ENCODE measurements at places on chromosomes 7 and 10.

- DNase-seq: no peak
These were observed 141.8 kb downstream of the CTTNBP2 start for GRCh38 chr7:117731455-117731854.

DNA sequence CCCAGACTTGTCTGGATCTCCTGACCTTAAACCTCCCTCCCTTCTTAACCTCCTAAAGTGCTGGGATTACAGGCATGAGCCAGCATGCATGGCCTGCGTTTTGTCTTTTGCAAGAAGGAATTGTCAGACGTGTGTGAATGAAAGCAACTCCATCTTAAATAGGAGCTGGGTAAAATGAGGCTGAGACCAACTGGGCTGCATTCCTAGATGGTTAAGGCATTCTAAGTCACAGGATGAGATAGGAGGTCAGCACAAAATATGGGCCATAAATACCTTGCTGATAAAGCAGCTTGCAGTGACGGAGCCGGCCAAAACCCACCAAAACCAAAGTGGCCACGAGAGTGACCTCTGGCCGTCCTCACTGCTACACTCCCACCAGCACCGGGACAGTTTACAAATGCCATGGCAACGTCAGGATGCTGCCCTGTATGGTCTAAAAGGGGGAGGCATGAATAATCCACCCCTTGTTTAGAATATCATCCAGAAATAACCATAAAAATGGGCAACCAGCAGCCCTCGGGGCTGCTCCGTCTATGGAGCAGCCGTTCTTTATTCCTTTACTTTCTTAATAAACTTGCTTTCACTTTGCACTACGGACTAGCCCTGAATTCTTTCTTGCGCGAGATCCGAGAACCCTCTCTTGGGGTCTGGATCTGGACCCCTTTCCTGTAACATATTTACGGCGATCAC is 41.2 kb upstream of the SDK1 start:
- no peak for DNase-seq

DNA sequence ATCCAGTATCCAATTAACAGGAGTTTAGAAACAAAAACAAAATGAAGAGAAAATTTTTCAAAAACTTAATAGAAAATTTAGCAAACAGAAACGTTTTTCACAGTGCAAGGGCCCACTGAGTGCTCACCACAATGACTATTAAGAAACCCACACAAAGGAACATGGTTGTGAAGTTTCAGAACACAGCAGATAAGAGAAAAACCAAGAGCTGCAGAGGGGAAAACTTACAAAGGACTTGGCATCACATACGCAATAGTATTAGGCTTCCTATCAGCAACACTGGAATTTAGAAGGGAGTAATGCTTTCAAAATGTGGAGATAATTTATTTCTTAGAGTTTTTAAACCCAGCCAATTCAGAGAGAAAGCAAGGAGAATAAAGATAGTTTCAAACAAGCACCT is 1.7 kb upstream of the C7orf25 start:
- no peak for DNase-seq

DNA sequence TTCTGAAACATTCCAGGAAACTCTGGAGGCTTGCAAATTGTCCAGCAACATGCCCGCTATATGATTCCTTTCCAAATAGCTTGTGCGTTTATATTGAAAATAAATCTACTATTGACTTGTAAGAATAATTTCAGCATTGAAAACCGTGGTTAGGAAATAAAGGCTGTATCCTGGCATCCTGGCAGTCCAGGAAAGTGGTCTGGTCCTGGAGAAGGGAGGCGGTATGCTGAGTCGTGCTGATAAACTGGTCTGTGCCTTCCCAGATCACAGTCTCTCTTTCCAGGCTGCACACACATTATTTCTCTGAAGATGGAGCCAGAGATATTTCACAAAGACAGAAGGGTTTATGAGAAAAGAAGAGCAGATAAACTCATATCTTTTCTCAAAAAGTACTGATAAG is 350.1 kb upstream of the COBL start:
- DNase-seq: no peak

DNA sequence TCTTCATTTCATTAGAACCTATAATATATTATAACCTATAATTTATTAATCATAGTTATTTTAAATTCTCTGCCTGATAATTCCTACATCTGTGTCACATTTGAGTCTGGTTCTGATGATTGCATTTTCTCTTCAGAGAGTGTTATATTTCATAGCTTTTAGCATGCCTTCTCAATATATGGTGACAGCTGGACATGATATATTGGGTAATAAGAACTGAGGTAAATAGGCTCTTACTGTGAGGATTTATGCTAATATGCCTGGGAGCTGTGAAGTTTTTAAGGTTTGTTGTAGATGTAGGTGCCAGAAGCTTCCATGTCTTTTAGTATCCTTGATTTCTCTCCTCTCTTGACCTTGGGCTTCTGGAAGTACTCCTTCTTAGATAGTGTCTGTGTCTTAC is 325.9 kb upstream of the SEMA3D start:
- no peak for DNase-seq

GRCh38 chr10:35434533-35434932 is 98.2 kb downstream of the CCNY start:
- no peak for DNase-seq

GRCh38 chr7:50591098-50591479 is 25.9 kb upstream of the DDC start:
- DNase-seq: no peak

GRCh38 chr7:120539321-120539720 is 266.3 kb downstream of the KCND2 start:
- no peak for DNase-seq

GRCh38 chr7:20085086-20085485 is 132.1 kb downstream of the MACC1 start:
- no peak for DNase-seq

DNA sequence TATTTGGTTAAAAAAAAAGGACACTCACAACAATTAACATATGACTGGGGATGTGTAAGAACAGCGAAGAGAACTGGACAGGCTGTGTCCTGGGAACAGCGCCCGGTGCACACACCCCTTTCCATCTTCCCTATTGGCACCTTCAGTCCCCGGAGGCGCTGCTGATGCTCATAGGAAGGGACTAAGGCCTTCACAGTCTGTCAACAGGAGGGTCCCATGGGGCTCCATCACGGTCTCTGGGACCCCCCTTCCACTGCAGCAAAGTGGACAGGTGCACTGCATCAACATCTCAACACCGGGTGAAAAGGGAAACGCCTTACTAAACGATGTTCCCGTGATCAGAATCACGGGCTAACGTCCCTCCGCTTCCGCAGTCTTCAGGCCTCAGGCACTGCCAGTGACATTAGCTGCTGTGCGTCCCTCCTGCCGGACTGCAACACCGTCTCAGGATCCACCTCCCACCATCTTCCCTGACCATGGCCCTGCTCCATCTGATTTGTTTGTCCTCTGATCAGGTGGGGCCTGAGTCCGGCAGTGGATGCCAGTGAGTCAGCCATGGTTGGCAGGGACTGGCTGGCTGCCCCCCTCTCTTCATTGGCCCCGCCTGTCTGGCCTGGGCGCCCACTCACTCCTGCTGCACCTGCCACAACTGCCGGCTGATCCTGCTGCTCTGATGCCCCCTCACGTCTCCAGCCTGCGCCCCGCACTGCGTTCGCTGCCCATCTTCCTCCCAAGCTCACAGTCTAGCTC is 614.7 kb downstream of the DNAJB6 start:
- DNase-seq: no peak
